ENCODE measurements at places on chromosomes 1 and 21. TPM values are rescaled to one million over a fixed set of nuclear protein-coding genes. Genes with fewer than 3 reads are reported as not detected.

DNA sequence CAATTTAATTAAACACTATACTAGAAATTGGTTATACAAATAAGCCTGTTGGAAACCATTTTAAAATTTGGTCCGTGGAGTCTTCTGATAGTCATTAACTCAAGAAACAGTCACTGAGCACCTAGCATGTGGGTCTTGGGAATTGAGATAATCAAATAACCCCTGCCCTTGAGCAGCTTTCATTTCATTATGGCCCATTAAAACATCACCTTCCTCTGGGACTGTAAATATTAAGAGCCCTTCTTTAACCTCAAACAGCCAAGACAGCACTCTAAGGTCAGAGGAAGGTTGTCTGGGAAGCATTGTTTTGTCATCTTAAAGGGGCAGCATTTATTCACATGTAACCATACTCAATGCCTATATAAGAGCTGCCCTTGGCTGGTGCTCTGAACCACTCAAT lies 610.3 kb upstream of the USP24 start:
- DNase-seq, result no peak

- DNase-seq, result no peak
Measured at GRCh38 chr1:31222176-31222575, 17.5 kb downstream of the NKAIN1 start.

CFAP45 gene
- total RNA-seq, result 1.1 TPM

DNA sequence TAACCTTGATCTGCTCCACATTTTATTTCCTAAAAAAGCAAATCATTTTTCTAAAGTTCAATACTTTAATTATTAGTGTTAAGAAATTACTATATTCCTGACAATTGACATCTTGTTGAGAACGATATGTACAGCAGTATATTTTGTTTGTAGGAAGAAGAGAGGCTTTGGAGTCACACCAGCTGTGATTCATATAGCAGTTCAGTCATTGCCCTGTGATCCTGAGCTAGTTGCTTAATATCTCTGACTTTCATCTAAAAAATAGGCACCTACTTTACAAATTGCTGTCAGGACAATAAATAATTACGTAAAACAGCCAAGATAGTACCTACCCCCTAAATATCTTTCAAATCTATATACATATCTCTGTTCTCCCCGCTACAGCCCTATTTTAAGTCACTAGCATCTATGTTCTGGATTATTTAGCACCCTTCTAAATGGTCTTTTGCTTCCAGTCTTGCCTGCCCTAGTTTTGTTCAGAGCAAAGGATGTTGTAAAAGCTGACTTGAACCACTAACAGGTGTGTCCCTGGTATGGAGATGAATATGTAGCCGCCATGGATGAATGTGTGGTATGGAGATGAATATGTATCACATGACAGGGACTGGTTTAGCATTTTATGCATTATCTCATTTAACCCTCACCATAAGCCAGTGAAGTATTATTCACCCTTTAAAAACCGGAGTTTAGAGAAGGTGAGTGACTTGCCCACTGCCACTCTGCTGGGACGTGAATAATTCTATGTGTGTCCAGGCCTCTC lies 42.2 kb downstream of the RNF220 start:
- no peak for DNase-seq

GRCh38 chr21:43817157-43818086 lies 28.0 kb downstream of the RRP1 start:
- DNase-seq, result peak; percentile 56

DNA sequence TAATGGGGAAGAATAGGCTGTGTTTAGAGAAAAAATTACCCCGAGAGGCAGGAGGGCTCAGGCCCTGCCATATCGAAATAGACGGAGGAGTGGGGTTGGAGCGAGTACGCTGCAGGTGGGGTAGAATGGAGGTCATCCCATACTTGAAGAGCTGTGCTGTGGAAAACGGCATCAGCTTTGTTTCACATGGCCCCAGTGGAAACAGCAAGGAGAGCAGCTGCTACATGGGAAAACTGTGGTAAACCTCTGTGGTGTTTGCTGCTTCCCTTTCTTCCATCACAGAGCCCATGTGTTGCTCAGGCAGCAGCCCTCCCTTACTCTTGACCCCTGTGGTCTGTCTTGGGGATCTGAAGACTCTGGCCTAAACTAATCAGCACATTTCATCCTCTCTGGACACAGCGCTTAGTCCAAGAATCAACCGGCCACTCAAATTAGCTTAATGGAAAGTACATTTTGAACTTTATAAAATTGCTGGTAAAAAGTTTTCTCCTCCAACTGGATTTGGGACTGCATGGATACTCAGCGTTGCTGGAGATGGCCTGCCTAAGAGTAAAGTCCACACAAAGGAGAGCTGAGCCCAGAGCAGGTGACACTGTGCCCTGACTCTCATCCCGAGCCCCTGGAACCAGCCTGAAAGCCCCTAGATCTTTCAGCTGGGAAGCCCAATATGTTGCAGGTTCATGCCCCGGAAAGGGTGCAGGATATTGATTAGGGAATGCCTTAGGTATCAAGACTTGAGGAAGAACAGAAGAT lies 127.1 kb upstream of the GADD45A start:
- DNase-seq, result no peak
